ENCODE measurements at places on chromosomes 6 and 20.
A peak's percentile ranks its signal among the peaks of the same experiment; 100 is the strongest.

- peak; percentile 92 for DNase-seq
These were observed 176.4 kb downstream of the ARID1B start for GRCh38 chr6:156953479-156954146.

- DNase-seq: no peak
These were observed 133.9 kb upstream of the NEDD9 start for GRCh38 chr6:11366183-11366933.

DNA sequence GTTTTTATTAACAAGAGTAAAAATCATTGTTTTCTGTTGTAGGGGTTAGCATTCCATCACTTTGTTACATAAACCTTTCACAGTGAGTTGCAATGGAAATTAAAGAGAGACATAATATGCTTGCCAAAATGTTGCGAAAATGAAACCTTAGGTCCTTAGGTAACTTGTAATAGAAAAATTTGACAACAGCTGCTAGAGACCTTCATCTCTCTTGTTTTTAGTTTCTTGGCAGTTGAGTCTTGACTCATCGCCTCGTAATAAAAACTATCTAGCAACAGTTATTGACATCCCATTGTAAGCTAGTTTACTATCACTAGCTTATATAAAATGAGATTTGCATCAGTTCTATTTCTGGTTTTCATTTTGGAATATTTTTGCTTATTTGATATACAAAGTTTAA, 179.0 kb upstream of the MMS22L start:
- DNase-seq: no peak

GRCh38 chr6:156697225-156697830, 79.8 kb upstream of the ARID1B start:
- no peak for DNase-seq

- DNase-seq: no peak
These were observed 95.0 kb upstream of the FAM184A start for GRCh38 chr6:119173249-119174084.

DNA sequence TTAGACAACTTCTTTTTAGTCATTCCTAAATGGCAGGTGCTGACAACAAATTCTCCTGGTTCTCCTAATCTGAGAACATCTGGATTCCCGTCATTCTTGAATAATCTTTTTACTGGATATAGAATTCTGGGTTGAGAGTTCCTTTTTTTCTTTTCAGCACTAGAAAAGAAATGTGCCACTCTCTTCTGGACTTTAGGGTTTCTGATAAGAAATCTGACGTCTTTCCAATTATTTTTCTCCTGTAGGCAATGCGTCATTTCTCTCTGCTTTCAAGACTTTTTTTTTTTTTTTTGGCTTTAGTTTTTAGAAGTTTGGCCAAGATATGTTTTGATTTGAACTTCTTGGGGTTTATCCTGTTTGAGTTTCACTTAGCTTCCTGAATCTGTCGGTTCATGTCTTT, 66.1 kb upstream of the RNF24 start:
- no peak for DNase-seq

GRCh38 chr6:122075917-122076316, 323.5 kb upstream of the HSF2 start:
- no peak for DNase-seq

- no peak for DNase-seq
These were observed at the start of gene PLTP for GRCh38 chr20:45911486-45912343. Gene PLTP (minus strand): TSS chr20:45912155. CDS start chr20:45911452, 703 bp downstream.

GRCh38 chr6:36649701-36650484, 28.6 kb upstream of the CDKN1A start:
- DNase-seq: no peak

- DNase-seq: no peak
These were observed 210.8 kb downstream of the ARHGAP18 start for GRCh38 chr6:129498950-129499842.

DNA sequence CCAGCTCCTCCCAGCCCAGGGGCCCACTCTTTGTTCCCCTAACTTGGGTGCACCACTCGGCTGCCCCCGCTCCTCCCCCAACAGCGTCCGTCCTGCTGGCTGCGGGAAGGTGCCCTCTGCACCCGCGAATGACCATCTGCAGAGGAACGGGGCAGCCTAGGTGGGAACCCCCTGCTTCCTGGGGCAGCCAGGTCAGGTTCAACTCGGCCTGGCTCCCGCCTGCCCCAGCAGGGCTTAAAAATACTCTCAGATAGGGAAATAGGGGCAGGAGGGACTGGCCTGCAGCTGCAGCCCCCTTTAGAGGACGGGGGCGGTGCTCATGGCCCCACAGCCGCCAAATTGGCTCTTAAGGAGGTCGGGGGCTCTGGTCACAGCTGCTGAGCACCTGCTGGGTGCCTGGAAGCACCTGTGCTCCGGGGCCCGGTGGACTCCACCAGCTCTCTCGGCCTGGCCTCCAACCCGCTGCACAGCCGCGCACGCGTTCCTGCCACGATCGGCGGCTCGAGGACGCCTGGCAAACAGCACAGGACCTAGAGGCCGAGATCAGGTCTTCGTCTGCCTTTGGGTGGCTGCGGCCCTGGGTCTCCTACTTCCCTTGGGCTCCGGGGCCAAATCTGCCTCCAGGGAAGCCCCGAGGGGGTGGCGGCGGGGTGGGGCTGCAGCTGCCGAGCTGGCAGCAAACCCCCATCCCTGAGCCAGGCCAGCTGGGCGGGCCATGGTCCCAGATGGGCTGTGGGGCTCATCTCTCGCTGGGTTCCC, 700 bp upstream of the LAMA5 start:
- DNase-seq: no peak

DNA sequence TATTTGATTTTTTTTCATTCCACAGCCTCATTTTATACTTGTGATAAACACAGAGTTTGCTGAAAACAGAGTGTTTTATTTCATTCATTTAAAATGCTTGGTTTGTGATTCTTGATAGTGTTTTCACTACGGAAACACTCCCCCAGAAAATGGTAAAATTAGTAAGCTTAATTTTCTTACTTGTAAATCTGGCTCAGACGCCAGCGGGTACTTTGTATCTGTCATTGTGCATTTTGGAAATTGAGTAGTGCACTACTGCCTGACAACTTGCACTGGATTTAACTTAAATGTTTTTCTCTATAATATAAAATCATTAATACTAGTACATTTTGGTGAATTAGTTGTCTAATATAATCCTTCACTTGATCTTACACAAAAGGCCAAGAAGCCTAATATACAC, 37.0 kb upstream of the HINT3 start:
- no peak for DNase-seq

DNA sequence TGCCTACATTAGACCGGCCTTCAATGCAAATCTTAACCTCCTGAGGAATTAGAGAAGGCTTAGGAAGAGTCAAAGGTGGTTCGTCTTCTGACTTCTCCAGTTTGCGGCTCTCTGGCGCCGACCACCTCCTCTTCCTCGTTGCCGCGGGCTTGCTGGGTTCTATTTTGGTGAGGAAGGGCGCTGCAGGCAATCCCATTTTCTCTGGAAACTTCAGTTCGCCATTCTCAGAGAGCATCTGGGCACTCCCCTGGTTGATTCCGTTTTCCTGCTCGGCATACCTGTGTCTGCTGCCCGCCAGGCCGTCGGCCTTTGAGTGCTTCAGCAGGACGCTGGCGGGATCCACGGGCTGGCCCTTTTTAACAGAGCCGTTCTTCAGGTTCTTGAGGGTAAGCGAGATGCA, 67.9 kb downstream of the GMPR start:
- DNase-seq: no peak

GRCh38 chr6:30898750-30899360, 9.2 kb upstream of the GTF2H4 start:
- DNase-seq: no peak

DNA sequence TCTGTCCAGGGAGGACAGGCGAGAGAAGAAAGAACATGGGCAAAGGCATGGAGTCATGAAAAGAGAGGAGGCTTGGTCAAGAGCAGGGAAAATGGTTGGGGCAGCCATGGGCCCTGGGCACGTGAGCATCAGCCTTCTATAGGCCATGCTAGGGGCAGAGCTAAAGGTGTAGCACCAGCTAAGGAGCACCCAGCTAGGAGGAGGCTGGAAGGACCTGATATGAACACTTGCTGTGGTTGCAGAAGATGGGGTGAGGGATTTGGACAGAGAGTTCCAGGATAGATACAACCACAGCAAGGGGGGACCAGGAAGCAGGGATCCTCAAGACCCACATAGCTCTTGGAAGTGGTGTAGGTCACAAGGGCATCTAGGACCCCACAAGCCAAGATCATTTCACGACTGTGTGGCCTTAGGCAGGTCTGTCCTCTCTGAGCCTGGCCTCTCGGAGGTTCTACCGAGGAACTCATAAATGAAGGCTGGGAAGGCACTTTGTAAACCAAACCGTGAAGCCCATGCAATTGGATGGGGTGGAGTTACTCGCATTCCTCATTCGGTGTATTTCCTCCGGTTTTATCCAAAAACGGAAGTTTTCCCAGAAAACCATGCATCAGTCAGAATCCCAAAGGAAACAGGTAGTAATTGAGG, 74.0 kb upstream of the TOP1 start:
- DNase-seq: no peak

DNA sequence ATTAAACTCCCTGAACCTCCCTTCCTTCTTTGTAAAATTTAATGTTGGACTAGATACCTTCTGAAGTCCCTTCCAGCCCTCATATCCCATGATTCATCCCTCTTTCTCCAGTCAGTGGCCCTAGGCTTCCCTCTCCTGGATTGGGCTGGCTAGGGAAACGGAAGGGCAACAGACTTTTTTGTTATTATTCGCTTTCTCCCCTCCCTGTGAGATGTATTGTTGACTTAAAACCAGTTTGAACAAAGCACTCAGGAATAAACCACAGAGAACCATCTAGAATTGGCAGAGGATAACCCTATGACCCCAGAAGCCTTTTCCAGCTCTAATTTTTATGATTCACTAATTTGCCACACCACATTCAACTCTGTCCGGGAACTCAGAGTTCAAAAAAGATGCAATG, 239.7 kb upstream of the SUPT3H start:
- DNase-seq: no peak

DNA sequence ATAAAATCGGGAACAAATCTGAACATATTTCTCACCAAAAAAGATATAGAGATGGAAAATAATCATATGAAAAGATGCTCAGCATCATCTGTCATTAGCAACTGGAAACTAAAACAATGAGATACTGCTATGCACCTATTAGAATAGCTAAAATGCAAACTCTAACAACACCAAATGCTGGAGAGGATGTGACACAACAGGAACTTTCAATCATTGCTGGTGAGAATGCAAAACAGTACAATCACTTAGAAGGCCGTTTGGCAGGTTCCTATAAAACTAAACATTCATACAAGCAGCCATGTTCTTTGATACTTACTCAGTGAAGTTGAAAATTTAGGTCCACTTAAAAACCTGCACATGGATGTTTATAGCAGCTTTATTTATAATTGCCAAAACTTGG, 67.0 kb downstream of the FAM50B start:
- no peak for DNase-seq

GRCh38 chr6:147879031-147879580, 370.6 kb downstream of the SAMD5 start:
- no peak for DNase-seq

- DNase-seq: no peak
These were observed 436.6 kb downstream of the PRKN start for GRCh38 chr6:162290846-162291465.

DNA sequence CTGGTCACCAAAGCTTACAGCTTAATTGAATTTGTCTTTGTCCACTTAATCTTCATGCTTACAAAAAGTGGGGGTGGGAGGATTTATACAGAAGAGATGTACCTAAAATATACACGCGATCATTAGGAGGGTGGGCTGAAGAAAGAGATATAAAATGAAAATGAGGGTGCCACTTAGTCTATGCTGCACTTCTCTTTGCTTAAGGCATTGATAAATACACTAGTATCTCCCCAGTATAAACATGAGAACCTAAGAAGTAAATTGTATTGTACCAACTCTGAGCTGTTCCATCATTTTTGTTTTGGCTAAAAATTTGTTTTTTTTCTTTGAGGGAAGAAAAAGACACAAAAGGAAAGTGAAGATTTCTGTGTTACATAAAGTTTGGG, 170.8 kb upstream of the ZNF217 start:
- DNase-seq: no peak

DNA sequence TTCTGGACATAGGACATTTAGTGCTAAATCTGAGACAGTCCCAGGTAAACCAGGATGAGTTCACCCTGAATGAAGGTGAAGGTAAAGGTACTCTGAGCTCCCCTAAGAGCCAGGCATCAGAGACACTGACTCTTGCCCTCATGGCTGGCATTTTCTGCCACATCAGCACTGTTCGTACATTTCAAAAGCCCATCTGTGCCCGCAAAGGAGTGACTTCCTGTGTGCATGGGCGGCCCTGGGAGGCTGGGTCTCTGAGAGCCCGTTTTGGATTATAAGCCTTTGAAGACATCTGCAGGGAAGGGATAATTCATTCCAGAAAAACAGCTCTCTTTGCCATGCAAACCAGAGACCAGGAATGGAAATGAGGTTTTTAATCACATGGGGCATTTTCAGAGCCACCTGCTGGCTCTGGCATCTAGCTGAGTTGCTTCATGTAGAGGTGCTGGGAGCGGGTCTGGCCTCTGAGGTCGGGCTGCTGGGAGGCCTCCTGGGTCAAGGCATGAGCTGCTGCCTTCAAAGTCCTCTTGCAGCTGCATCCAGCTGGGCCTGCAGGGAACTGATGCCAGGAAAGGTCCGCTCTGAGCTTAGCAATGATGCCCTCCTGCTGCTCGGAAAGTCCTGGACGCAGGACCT, 348.3 kb downstream of the DHX35 start:
- no peak for DNase-seq

DNA sequence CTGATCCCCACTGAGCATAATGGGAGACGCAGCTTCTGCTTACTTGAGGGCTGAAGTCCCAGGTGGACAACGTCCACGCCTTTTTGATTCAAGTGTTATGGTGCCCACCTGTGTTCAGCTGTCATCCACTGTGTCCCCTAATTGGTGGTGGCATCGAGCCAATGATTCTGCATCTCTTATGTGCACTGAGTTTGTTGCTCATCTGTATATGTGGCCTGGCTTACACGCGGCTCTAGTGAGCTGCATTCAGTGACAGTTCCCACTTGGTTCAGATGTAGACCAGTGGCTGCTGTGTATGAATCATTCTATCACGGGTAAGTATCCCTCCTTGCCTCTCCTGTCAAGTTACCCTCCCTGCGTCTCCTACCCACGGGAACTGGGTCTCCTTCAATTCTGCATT, 131.2 kb upstream of the CLDN20 start:
- no peak for DNase-seq

GRCh38 chr20:46252352-46253091, 55.8 kb downstream of the CDH22 start:
- DNase-seq: no peak

DNA sequence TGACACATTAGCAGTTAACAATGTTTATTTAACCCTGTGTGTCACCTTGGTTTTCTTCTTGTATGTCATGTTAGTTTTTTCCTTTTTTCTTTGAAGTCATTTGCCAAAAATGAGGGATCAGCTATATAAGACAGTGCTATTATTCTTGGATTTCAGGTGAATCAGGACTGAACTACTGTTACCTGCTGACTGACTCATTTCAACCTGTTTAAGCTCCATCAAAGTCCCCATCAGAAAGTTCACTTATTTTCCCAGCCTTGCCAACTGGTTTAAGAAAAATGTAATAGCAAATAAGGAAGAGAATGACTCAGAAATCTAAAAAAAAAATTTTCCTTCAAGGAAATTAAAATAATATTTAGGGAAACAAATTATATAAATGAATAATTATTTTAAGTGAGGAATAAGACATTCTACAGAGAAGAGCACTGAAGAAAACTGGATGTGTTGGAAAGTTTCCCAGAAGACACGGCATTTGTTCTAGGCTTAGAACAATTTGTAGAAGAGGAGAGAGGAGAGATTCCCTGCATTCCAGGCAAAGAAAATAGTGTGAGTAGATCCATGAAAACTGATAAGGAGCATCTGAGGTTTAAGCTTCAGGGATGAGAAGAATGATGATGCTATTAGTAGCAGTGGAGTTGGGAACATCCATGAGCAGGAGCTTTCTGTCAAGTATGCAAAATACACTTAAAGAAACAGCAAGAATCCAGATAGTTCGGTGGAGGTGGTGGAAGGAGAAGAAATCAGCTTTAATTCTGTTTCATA, 84.9 kb upstream of the SIM1 start:
- DNase-seq: peak; percentile 39

All from AG04450 (cell line).